ENCODE measurements at places on chromosomes 2 and 18.

- DNase-seq: no peak
These were observed 22.0 kb upstream of the POLR1B start for GRCh38 chr2:112520234-112520783.

DNA sequence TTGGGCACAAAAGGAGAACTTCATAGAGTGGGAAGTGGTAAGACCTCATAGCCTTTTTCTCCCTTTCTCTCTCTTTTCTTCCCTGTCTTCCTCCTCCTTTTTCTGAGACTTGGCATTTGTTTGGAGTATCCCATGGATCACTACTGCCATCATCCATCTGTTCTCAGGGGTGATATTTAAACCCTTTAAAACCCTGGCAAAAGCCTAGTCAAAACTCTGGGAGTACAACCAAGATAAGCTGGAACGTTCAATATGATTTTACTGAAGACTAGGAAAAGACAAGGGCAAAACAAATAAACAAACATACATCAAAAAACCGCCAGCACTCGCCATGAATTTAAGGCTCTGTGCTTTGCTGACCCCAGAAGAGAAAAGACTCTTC is 253.4 kb downstream of the CLIP4 start:
- no peak for DNase-seq

- no peak for DNase-seq
These were observed 115.0 kb downstream of the CERS6 start for GRCh38 chr2:168571061-168571460.

GRCh38 chr2:134838143-134838620 is at the start of gene ACMSD:
ACMSD (plus strand) TSS chr2:134838616; CDS start chr2:134838683, 67 bp downstream.
- no peak for DNase-seq

DNA sequence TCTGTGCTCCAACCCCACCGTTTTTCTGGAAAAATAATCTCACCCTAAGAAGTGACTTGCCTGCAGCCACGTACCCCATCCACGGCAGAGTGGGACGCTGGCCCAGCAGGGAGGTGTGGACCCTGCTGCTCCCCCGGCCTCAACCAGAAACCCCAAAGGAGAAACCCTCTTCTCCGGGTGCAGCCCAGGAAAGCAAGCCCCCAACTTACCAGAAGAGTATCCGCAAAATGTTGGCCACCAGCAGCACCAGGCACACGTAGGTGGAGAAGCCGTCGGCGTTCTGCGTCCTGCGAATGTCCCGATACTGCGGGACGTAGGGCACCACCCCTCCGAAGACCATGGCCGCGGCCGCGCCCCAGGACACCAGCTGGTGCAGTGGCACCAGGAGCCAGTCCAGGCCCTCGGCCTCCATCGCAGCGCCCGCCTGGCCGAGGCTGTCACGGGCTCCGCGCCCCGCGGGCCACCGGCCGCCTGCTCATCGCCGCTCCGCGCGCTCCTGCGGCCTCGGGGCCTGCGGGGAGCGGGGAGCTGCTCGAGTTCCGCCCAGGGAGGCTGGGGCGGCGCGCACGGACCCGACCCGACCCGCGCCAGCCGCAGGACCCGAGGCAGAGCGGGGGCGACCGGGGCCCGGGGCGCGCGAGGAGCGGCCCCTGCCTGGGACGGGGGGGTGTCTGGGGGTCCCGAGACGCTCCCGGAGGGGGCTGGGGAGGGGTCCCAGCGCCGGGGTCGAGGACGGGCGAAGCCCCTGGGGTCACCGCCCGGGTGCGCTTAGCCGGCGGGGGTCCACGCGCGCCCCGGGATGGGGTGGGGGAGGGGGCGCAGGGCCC is 725 bp downstream of the SLC66A2 start:
- DNase-seq: peak; percentile 13

DNA sequence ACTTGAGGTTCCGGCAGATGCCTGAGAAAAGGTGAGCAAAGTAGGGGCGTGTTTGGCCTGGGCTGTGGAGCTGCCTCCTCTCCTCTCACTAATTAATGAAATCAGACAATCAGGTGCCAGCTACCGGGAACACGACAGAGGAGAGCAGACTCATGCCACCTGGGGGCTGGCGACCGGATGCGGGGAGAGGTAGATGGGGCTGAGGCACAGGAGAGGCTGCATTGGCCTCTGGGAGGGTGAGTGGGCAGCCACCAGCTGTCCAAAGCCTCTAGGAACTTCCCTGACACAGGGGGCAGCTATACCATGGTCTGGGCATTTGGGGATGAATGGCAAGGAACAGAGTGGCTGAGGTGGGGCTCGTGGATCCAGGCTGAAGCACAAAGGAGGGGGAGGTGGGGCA is 25.0 kb downstream of the FBXO41 start:
- DNase-seq: no peak

GRCh38 chr2:182951948-182952663 is 85.7 kb upstream of the FRZB start:
- peak; percentile 73 for DNase-seq

- peak; percentile 70 for DNase-seq
These were observed 9.4 kb upstream of the AGFG1 start for GRCh38 chr2:227462462-227462951.

DNA sequence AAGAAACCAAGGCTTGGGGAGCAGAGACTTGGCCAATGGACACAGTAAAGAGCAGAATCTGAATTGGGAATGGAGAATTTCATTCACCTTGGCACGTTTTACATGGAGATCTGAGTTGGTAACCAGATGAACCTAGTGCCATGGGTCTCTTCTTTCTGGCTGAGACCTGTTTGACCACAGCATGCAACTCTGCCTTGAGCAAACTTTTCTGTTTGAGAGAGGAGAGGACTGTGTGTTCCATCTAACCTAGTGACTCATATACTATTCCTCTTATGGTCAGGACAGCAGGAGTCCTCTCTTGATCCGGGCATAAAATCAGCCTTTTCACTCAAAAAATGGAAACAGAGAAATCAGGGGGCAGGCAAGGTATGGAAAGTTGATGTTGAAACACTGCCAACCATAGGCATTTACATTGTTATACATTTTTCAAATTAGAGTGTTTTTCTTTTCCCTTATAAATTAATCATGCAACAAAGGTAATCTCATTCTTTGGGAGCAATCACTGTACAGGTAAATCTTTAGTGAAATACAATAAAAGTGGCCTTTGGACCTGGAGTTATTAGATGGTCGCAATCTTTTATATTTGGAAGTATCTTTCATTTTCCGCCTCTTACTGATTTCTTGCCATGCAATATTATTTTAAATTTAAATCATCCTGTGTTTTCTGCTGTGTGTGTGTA is 86.7 kb downstream of the NRP2 start:
- no peak for DNase-seq

- peak; percentile 1 for DNase-seq
These were observed 45.3 kb upstream of the NARS1 start for GRCh38 chr18:57666818-57667497.

- DNase-seq: no peak
These were observed 132.0 kb downstream of the VWC2L start for GRCh38 chr2:214542866-214543265.

GRCh38 chr2:161905389-161906046 is 168.5 kb downstream of the DPP4 start:
- DNase-seq: peak; percentile 59

- no peak for DNase-seq
These were observed 174.4 kb downstream of the SEPTIN10 start for GRCh38 chr2:109439390-109439786.

Data from activated CD4-positive, alpha-beta T cell treated with anti-CD3 and anti-CD28 coated beads, Interleukin-2, Interleukin-6, amounts not matched to agents 100 ng/mL and 50 ng/mL, durations not matched to agents 16 hours and 8 hours (primary cell).